ENCODE measurements at places on chromosomes 7 and 10. TPM values are rescaled to one million over a fixed set of nuclear protein-coding genes. Genes with fewer than 3 reads are reported as not detected.

DNA sequence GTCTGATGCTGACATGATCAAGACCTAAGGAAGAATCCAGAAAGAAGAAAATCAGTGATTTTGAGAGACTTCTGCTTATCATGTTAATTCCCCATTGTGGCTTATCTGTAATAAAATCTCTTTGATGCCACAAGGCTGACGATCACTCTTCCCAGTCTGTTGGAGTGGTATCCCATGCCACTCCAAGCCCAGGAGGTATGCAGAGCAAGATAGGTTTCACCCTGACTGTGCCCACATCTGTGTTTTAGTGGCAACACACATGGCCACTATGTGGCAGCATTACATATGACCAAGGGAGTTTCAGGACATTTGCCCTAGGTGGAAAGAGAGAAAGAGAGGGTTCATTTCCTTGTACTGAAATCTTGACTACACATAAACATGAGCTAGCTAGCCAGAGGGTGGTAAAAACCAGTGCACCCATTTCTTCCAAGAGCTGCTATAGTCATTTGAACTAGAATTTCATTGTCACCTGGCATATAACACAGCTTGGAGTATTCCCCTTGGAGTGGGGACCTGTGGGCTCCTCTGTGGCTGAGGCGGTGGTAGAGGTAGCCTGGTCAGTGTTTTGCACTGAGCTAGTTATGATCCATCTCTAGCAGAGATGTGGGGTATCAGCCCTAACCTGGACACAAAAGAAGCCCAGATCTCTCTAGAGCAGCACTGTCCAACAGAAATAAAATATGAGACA is 20.8 kb downstream of the LAMB4 start:
- no peaks in the 10 kb centered on the region for H3K4me1 ChIP-seq
- H3K36me3 ChIP-seq: no peaks in the 10 kb centered on the region
- H3K27ac ChIP-seq: no peak overlapping the region

Gene GDF2
- total RNA-seq: not detected

Gene TMEM184A
- total RNA-seq: 0.31 TPM

- peak; percentile 24 for ATAC-seq
- no peaks in the 10 kb centered on the region for H3K36me3 ChIP-seq
- no peaks in the 10 kb centered on the region for H3K27me3 ChIP-seq
These were observed 48.4 kb downstream of the MPP7 start for GRCh38 chr10:28254290-28254985.

DNA sequence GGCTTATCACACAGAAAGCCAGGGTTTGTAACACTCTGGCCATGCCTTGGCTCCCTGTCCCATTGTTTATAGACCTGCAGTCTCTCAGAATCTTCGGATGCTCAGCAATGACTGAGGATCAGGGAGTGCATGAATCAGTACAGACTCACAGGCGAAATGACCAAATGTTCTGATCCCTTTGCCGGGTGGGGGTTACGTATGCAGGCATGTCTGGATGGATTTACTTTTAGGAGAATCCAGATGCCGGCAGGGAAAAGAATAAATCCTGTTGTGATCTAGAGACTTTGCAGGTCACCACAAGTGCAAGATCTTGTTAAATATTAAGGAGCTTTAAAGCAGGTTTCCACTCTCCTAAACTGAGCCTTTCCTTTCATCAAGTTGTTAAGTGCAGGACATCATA is 149.5 kb downstream of the SFMBT2 start:
- H3K4me1 ChIP-seq: peaks cover 6% of the 10 kb centered on the region
- H3K27me3 ChIP-seq: no peaks in the 10 kb centered on the region

Gene MEOX2
- total RNA-seq: 28.7 TPM

GRCh38 chr7:140928491-140929309 is 4.0 kb upstream of the BRAF start:
- H3K27me3 ChIP-seq: no peaks in the 10 kb centered on the region
- H3K27ac ChIP-seq: no peak overlapping the region
- no peaks in the 10 kb centered on the region for H3K36me3 ChIP-seq
- no peak overlapping the region for H3K4me3 ChIP-seq
- H3K4me1 ChIP-seq: peaks cover 8% of the 10 kb centered on the region

Gene FFAR4
- total RNA-seq: not detected

DNA sequence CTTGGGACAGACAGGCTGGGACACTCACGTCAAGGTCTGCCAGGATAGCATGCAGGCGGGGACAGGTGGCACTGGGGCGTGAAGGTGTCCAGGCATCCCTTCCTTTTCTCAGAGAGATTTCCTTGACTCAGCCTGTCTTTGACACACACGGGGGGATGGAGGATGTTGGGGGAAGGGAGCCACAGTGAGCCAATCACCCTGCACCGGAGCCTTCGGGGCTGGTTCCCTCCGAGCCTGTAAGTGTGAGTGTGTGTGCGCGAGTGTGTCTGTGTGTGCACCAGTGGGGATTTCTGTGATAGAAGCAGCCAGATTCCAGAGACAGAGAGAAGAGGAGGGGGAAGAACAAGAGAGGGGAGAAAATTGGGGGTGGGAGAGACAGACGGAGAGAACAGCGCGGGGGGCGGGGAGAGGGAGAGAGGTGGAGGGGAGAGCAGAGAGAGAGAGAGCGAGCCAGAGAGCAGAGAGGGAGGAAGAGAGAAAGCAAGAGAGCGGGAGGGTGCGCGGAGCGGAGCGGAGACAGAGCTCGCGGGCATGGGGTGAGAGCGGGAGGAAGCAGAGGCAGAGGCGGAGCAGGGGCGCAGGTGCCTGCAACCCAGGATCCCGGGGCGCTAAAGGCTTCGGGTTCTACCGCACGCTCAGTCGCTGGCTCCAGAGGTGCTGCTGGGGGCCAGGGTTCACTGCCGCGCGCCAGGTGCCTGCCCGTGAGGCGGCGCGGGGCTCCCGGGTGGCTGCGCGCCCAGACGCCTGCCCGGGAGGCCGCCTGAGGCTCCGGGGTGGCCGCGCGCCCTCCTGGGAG is 466 bp upstream of the GPR26 start:
- peaks cover 78% of the 10 kb centered on the region for H3K27me3 ChIP-seq
- no peaks in the 10 kb centered on the region for H3K36me3 ChIP-seq
- H3K4me3 ChIP-seq: no peak overlapping the region
- no peak overlapping the region for H3K27ac ChIP-seq
- no peaks in the 10 kb centered on the region for H3K4me1 ChIP-seq
- no peak for ATAC-seq

Gene LRIT1
- total RNA-seq: not detected

GRCh38 chr10:87659571-87660483 is at the start of gene PAPSS2:
Gene PAPSS2 (plus strand): TSS chr10:87659878. CDS start chr10:87659982, 104 bp downstream.
- peak within 1 kb of the TSS; percentile 80 for H3K4me3 ChIP-seq
- H3K36me3 ChIP-seq: no peaks in the 10 kb centered on the region
- peak; percentile 80 for ATAC-seq
- H3K27ac ChIP-seq: peak within 1 kb of the TSS; percentile 80
- H3K4me1 ChIP-seq: peaks cover 3% of the 10 kb centered on the region

DNA sequence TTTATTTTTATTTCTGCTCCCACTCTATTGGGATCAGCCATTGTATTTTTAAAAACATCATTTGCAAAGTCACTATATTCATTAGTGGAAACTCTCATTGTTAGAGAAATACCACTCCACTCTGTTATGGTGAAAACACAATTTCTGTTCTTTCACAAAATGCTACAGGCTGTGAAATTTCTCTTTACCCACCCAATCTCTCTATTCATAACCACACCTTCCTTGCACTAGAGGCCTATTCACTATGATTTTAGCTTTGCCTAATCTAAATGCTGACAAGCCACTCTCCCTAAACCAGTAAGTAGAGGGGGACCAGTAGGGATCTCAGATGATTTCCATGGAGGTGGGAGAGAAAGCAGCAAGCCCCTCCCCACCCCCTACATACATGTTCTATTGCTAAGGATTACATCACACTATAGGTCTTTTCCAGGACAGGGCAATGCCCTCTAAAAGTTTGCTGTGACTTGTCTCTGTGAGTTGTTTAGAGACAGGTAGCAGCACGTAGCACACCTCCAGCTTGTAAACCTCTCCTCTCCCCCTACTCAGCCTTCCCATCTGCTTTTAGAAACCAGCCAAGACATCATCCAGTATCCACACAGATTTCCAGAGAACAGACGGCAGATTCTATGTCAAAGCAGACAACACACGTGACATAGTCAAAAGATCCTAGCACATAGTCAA is 58.3 kb upstream of the PPP1R3C start:
- no peaks in the 10 kb centered on the region for H3K27me3 ChIP-seq
- H3K27ac ChIP-seq: no peak overlapping the region
- H3K4me3 ChIP-seq: no peak overlapping the region

Gene SPDYE5
- total RNA-seq: not detected

Gene PDK4
- total RNA-seq: 208 TPM

Gene ZNF365
- 1.8 TPM for total RNA-seq

Gene DYNC1I1
- 7.6 TPM for total RNA-seq

- H3K27me3 ChIP-seq: no peaks in the 10 kb centered on the region
- ATAC-seq: peak; percentile 41
- H3K4me1 ChIP-seq: no peaks in the 10 kb centered on the region
- H3K27ac ChIP-seq: no peak overlapping the region
- no peaks in the 10 kb centered on the region for H3K36me3 ChIP-seq
These were observed 175.4 kb upstream of the AHR start for GRCh38 chr7:17123020-17123419.

Gene FGL2
- total RNA-seq: 199 TPM

- H3K36me3 ChIP-seq: no peaks in the 10 kb centered on the region
- H3K4me3 ChIP-seq: no peak overlapping the region
- H3K4me1 ChIP-seq: peaks cover 40% of the 10 kb centered on the region
- peak; percentile 26 for ATAC-seq
- H3K27ac ChIP-seq: peak overlapping the region; percentile 89
These were observed 9.8 kb upstream of the FAS start for GRCh38 chr10:88980800-88981199.

GRCh38 chr7:55279080-55279845 is 85.9 kb upstream of the LANCL2 start:
- no peaks in the 10 kb centered on the region for H3K36me3 ChIP-seq
- no peak for ATAC-seq
- H3K4me1 ChIP-seq: no peaks in the 10 kb centered on the region

GRCh38 chr10:1109795-1110673 is 53.8 kb downstream of the WDR37 start:
- no peaks in the 10 kb centered on the region for H3K36me3 ChIP-seq
- peak; percentile 49 for ATAC-seq

Gene AIFM2
- total RNA-seq: 11.8 TPM

Gene MSMB
- not detected for total RNA-seq

Gene HSPB1
- 886 TPM for total RNA-seq

- no peaks in the 10 kb centered on the region for H3K27me3 ChIP-seq
- peak overlapping the region; percentile 54 for H3K4me3 ChIP-seq
- H3K4me1 ChIP-seq: peaks cover 21% of the 10 kb centered on the region
- no peaks in the 10 kb centered on the region for H3K36me3 ChIP-seq
- peak; percentile 42 for ATAC-seq
- H3K27ac ChIP-seq: peak overlapping the region; percentile 95
These were observed 1.2 kb upstream of the PFKFB3 start for GRCh38 chr10:6201516-6201975.

DNA sequence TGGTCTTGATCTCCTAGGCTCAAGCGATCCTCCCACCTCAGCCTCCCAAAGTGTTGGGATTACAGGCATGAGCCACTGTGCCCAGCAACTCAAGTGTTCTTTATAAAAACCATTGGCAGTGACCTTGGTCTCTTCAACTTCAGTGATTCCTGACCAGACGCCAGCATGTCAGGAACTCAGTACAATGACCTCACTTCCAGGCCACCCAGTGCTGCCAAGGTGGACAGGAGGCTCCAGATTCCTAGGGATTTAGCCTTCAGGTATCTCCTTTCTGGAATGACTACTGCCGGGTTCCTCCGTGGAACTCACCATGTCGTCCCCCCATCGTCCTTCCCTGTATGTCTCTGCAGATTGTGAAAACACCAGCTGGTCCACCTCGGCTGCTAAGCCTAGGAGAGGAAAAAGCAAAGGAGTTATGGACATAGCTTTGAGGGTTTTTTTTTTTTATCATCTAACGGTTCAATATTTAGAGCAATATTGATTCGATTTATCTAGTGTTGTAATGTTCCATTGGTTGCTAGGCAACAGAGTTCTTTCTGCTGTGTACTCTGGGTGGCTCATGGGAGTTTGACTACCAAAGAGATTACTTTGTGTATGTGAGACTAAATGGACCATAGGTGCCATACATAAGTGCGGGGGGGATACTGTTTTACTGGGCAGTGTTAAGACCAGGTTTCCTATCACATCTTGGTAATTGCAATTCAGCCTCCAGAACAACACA is 425.8 kb upstream of the AUTS2 start:
- H3K36me3 ChIP-seq: no peaks in the 10 kb centered on the region
- no peaks in the 10 kb centered on the region for H3K27me3 ChIP-seq
- H3K27ac ChIP-seq: no peak overlapping the region
- no peaks in the 10 kb centered on the region for H3K4me1 ChIP-seq

DNA sequence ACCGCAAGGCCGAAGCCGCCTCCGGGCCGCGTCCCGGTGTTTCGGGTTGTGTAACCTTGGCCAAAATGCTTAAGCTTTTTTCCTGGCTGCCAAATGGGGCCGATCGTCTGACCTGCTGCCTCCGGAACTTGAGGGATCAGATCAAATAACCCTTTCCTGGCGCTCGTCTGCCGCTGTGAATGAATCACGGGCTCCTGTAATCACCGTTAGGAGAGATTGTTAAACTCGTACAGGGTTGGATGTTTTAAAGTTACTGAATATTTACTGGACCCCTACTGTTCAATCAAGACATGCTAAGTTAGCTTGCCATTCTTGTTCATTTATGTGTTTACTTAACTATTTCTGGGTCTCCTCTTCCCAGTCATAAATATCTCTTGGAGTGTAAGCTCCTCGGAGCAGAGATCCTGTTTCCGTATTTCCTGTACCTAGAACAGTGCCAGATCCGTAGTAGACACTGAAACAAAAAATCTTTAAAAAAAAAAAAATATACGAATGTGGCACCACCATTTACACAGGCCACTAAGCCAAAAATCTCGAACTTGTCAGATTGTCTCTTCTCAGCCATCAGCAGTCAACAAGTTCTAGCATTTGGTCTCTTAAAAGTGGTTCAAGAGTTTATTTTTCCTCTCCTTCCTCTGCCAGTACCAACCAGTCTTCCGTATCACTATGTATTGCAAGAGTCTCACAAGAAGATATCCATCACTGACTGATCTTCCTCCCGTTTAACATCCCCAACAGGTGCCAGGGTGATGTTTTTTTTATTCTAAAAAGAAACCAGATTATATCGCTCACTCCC is 650 bp upstream of the TM9SF3 start:
- ATAC-seq: peak; percentile 77
- no peaks in the 10 kb centered on the region for H3K36me3 ChIP-seq
- H3K27ac ChIP-seq: peak overlapping the region; percentile 98
- no peaks in the 10 kb centered on the region for H3K27me3 ChIP-seq
- H3K4me3 ChIP-seq: peak overlapping the region; percentile 88

- H3K36me3 ChIP-seq: no peaks in the 10 kb centered on the region
- no peak for ATAC-seq
- no peak overlapping the region for H3K4me3 ChIP-seq
- H3K4me1 ChIP-seq: peaks cover 3% of the 10 kb centered on the region
- H3K27me3 ChIP-seq: no peaks in the 10 kb centered on the region
These were observed 2.1 kb downstream of the ADD3 start for GRCh38 chr10:110009736-110010475.

Gene SLF2
- total RNA-seq: 28.9 TPM

Gene SFMBT2
- 13.6 TPM for total RNA-seq

GRCh38 chr10:114767986-114768821 is 53.4 kb upstream of the FHIP2A start:
- H3K27ac ChIP-seq: no peak overlapping the region
- ATAC-seq: peak; percentile 69
- H3K4me3 ChIP-seq: peak overlapping the region; percentile 51
- no peaks in the 10 kb centered on the region for H3K36me3 ChIP-seq
- peaks cover 48% of the 10 kb centered on the region for H3K27me3 ChIP-seq
- H3K4me1 ChIP-seq: peaks cover 6% of the 10 kb centered on the region

- no peak for ATAC-seq
- no peaks in the 10 kb centered on the region for H3K27me3 ChIP-seq
- H3K4me3 ChIP-seq: no peak overlapping the region
- peaks cover 27% of the 10 kb centered on the region for H3K4me1 ChIP-seq
- H3K27ac ChIP-seq: no peak overlapping the region
These were observed 15.1 kb downstream of the TTYH3 start for GRCh38 chr7:2646680-2647571.
